ENCODE measurements at places on chromosomes 6 and 20.
A peak's percentile ranks its signal among the peaks of the same experiment; 100 is the strongest.

GRCh38 chr6:683742-684440, 9.0 kb downstream of the EXOC2 start:
- DNase-seq, result peak; percentile 74

- no peak for DNase-seq
These were observed 30.1 kb upstream of the BCLAF1 start for GRCh38 chr6:136319732-136320131.

DNA sequence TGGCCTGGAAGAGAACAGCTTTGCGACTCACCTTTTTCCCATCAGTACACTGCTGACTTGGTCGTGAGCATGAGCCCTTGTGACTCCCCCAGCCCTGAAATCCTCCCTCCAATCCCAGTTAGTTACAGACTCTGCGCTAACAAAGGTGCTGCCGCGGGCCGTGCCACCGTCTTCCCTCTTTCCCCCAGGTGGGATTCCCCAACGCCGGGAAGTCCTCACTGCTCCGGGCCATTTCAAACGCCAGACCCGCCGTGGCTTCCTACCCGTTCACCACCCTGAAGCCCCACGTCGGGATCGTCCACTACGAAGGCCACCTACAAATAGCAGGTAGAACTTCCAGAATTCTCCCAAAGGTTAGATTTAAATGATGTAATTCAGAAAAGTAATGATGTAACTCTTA, 16.1 kb downstream of the MTG2 start:
- DNase-seq, result no peak

DNA sequence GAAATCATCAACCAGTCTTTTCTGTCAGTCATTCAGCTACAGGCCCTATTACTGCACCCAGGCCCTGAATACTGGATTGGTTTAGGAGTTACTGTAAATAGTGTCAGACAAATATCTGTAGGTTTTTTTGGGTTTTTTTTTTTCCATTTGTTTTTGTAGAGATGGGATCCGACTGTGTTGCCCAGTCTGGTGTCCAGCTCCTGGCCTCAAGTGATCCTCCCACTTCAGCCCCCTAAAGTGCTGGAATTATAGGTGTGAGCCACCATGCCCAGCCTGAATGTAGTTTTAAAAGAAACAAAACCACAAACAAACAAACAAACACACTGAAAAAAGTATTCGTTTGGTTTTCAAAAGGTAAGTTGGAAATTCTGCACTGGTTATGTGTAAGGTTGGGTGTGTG, 39.6 kb downstream of the DZANK1 start:
- DNase-seq, result no peak

DNA sequence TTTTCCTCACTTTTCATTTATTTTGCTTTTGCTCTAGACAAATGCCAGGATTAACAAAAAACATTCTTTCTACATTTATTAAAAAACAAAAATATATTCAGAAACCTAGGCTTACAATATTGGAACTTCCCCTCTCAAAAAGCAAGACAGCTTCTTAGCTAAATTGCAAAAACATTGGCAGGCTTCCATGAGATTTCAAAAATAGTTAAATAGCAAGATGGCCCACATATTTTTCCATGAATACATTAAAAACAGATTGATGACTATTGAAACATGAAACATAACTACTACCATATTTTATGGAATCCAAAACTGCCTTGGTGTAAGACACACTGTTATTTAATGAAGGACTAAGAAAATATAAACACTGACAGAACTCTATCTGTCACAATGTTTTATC, 92.0 kb downstream of the LY86 start:
- DNase-seq, result no peak

DNA sequence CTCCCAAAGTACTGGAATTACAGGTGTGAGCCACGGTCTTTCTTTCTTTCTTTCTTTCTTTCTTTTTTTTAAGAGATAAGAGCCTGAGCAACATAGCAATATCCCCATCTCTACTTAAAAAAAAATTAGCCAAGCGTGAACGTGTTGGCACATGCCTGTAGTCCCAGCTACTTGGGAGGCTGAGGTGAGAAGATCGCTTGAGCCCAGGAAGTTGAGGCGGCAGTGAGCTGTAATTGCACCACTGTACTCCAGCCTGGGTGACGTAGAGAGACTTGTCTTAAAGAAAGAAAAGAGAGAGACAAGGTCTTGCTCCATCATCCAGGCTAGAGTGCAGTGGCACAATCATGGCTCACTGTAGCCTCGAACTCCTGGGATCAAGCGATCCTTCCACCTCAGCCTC, 162.0 kb upstream of the MLN start:
- no peak for DNase-seq

- DNase-seq, result no peak
These were observed 34.9 kb downstream of the SNAI1 start for GRCh38 chr20:50017576-50018248.

- peak; percentile 58 for DNase-seq
These were observed 900 bp downstream of the BCLAF1 start for GRCh38 chr6:136288566-136289326.

- DNase-seq, result no peak
These were observed 63.9 kb downstream of the FARS2 start for GRCh38 chr6:5325173-5325572.

GRCh38 chr6:4620284-4621151, 155.7 kb upstream of the CDYL start:
- no peak for DNase-seq

DNA sequence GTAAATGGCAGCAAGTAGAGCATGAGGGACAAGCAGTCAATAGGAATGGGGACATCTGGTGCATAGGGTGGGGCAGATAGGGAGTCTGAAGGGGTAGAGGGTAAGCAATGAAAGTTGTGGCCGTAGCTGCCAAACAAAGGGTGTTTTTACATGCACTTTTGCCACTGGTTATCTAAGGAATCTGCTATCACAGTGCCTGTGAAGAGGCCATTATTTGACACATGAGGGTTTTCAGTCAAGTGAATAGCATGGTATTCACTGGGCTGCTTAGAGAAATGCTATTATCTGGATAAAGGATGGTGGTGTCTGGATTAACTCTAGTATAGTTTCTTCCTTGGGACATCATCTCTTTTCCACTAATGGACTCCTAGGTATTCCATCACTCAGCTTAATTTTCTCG, 118.2 kb downstream of the CARMIL1 start:
- no peak for DNase-seq

GRCh38 chr6:22956029-22956681, 386.8 kb downstream of the HDGFL1 start:
- DNase-seq, result peak; percentile 58

DNA sequence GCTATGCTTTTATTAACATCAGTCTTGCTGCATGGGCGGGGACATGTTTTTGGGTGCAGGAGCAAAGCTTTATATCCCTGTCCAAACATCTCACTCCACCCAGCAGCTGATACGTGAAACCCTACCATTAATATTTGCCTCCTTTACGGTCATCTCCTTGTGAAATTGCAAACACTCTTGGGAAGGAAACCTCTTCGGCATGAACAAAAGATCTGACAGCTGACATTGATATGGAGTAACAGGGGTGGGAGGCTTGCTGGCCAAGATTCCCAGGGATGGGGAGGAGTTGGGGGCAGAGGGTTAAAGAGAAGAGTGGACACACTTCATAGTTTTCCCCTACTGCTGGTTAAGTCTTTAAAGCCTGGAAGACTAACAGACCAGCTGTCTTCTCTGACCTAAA, 22.2 kb upstream of the VEGFA start:
- DNase-seq, result no peak

GRCh38 chr6:82176616-82177015, 70.9 kb downstream of the IBTK start:
- DNase-seq, result no peak

DNA sequence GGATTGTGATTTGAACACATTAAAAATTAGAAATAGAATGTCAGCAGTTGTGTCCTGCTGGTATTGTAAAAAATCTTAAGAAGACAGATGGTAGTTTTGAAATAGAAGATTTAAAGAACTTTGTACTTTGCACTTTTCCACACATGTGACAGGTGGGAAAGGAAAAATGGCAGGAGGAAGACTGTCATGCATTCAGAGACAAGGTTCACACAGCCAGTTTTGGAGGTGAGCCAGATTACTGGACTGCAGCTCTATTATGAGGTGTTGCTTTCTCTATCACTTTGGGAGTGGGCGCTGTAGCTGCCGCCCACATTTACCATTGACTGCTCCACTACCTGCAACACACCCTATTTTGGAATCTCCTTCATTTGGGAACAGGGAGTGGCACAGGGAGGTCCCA, 12.1 kb upstream of the NDUFAF4 start:
- no peak for DNase-seq

- no peak for DNase-seq
These were observed 165.1 kb downstream of the TINAG start for GRCh38 chr6:54473328-54473727.

GRCh38 chr20:19099596-19100545, 112.6 kb upstream of the SLC24A3 start:
- DNase-seq, result no peak

DNA sequence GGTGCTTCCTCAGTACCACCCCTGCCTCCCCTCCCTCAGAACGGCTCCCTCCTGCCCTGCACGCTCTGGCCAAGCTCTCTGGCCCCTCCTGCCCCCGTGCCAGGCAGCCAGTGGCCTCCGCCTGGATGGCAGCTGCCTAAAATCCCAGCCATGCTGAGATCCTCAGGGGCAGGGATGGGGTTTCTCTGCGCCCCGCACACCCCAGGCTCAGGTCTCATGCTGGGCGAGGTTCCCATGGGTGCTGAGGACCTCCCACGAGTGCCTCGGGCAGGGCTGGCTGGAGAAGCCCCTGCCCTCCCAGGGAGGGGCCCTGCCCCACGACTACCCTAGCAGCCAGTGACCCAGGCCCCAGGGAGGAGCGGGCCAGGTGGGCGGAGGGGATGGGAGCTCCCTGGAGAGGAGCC, 2.7 kb downstream of the PTK6 start:
- DNase-seq, result no peak

DNA sequence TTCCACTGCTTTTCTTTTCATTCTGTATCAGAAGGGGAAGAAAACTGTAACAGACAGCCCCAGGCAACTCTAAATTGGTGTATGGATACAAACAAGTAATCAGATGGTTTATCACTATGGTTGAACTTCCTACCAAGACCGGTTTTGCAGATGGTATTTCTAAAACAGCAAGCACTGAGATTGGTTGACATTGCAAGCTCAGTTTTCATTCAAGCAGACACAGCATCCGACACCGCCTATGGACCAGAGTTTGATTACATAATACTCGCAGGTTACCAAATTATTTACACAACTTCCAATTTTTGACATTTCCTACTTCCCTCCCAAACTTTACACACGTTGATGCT, 209.9 kb downstream of the ALDH8A1 start:
- no peak for DNase-seq

GRCh38 chr6:157561414-157561790, 180.4 kb downstream of the ZDHHC14 start:
- DNase-seq, result no peak

DNA sequence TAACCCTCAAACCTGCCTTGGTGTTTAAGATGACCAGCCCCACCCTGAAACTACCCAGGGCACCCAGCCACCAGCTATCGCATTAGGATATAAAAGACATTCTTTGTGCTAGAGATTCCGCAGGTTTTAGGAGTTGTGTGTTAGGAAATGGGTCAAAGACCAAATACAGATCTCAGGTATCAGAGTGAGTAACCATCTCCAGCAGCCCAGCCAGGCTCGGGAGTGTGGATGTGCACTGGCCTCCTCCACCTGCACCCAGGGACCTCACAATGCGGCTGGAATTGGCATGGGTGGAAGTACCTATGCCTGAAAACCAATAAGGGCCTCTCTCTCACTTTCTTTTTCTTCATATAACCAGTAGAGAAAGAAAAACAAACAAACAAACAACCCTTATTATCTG, 51.1 kb upstream of the CST7 start:
- DNase-seq, result no peak

- no peak for DNase-seq
These were observed 35.1 kb downstream of the TIAM2 start for GRCh38 chr6:155030148-155030720.

GRCh38 chr20:61447952-61448351, 195.9 kb downstream of the CDH4 start:
- DNase-seq, result no peak

DNA sequence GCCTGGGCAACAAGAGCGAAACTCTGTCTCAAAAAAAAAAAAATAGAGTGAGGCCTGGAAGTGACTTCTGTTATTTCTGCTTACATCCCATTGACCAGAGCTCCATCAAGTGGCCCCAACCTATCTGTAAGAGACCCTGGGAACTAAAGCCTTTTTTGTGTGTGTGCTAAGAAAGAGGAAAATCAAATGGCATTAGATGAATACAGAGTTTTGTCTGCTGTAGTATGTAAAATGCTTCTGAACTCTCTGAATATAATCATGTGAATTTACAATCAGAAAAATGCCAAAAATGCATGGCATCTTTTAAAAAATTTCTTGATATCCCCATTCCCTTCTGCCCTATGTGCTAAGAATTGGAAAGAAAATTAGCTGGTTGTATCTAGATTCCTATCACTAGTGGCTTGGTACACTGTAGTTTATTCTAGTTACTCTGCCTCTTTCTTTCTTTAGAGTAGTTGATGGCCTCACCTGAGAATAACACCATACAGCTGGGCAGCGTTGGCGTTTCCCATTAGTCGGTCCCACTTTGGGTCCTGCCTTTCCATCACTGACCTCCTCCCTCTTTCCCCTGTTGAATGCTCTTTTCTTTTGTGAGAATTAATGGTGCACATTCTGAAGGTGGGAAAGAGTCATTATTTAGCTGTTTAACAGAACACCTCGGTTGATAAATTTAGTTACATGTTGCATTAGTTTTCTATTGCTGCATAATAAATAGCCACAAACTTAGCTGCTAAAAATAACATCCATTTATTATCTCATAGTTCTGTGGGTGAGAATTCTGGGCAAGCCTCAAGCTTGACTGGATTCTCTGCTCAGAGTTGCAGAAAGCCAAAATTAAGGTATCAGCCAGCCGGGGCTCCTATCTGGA, 38.2 kb downstream of the SAMD5 start:
- no peak for DNase-seq

DNA sequence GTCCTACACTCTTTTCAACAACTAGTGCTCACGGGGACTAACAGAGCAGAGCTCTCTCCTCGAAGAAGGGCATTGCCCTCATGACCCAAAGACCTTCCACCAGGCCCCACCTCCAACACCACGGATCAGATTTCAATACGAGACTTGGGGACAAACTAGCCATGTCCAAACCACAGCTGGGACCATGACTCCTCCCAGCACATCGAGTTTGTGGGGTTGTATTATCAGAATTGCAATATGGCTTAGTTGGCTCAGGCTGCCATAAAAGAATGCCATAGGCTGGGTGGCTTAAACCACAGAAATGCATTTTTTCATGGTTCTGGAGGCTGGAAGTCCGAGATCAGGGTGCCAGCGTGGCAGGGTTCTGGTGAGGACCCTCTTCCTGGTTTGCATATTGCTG, 189.7 kb upstream of the PMEPA1 start:
- no peak for DNase-seq

DNA sequence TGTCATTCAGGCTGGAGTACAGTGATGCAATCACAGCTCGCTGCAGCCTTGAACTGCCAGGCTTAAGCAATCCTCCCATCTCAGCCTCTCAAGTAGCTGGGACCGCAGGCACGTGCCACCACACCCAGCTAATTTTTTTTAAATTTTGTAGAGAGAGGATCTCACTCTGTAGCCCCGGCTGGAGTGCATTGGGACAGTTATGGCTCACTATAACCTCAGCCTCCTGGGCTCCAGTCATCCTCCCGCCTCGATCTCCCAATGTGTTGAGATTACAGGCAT, 86.5 kb downstream of the SERAC1 start:
- no peak for DNase-seq
